ENCODE measurements at places on chromosomes 16 and 17. TPM values are rescaled to one million over a fixed set of nuclear protein-coding genes. Genes with fewer than 3 reads are reported as not detected.

- H3K27me3 ChIP-seq: peaks cover 2% of the 10 kb centered on the region
- H3K36me3 ChIP-seq: peaks cover 7% of the 10 kb centered on the region
- no peak overlapping the region for H3K4me3 ChIP-seq
- H3K4me1 ChIP-seq: peaks cover 9% of the 10 kb centered on the region
Observed at GRCh38 chr16:87541147-87541871, 48.5 kb upstream of the ZCCHC14 start.

DNA sequence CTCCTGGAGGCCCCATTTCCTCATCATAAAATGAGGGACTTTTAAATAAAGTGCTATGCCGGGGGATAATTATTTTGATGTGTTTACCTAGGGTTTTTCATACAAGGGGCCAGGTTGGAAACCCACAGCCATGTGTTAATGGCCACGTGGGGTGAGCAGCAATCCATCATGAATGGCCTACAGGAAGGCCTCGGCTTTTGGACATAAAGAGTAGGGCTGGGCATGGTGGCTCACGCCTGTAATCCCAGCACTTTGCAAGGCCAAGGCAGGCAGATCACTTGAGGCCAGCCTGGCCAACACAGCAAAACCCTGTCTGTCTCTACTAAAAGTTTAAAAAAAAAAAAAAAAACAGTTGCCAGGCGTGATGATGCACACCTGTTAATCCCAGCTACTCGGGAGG, 40.3 kb downstream of the MEAK7 start:
- H3K27ac ChIP-seq: no peak overlapping the region
- peaks cover 5% of the 10 kb centered on the region for H3K27me3 ChIP-seq
- no peak for DNase-seq
- no peak overlapping the region for H3K4me3 ChIP-seq
- H3K4me1 ChIP-seq: peaks cover 16% of the 10 kb centered on the region

GRCh38 chr17:59331929-59332748, 684 bp downstream of the YPEL2 start:
- peak; percentile 64 for DNase-seq
- H3K27me3 ChIP-seq: peaks cover 6% of the 10 kb centered on the region
- H3K4me1 ChIP-seq: peaks cover 45% of the 10 kb centered on the region
- peak overlapping the region; percentile 96 for H3K4me3 ChIP-seq
- no peaks in the 10 kb centered on the region for H3K36me3 ChIP-seq
- peak overlapping the region; percentile 73 for H3K27ac ChIP-seq

GRCh38 chr17:8964801-8965393, 610 bp downstream of the PIK3R5 start:
- H3K36me3 ChIP-seq: peaks cover 9% of the 10 kb centered on the region
- peaks cover 12% of the 10 kb centered on the region for H3K27me3 ChIP-seq
- H3K27ac ChIP-seq: no peak overlapping the region

GRCh38 chr16:75011634-75012307, 12.9 kb downstream of the ZNRF1 start:
- no peak for DNase-seq
- no peaks in the 10 kb centered on the region for H3K27me3 ChIP-seq
- no peaks in the 10 kb centered on the region for H3K36me3 ChIP-seq
- no peak overlapping the region for H3K4me3 ChIP-seq

DNA sequence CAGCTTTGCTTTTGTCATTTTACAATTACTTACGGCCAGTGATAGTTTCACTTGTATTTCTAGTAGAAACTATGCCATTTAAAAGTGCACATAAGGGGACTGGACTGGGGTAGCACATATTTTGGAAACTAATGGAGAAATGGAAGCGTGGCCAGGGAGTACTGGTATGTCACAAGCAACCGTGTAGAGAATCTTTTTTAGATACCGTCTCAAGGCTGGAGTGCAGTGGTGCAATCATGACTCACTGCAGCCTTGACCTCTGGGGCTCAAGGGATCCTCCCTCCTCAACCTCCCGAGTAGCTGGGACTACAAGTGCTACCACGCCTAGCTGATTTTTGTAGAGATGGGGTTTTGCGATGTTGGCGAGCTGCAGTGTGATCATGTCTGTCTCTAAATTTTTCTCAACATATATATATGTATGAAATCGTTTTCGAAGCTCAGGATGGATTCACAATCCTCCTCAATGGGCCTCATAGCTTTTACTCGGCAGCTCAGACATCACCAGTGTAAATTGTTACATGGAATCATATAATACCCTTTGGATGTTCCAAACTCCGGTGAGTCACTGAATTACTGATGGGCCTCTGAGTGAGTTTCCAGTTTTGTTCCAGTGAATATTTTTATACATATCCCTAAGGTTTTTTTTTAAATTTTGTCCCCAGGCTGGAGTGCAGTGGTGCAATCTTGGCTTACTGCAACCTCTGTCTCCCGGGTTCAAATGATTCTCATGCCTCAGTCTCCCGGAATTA, 51.7 kb downstream of the ZNF778 start:
- no peak overlapping the region for H3K27ac ChIP-seq
- H3K36me3 ChIP-seq: peaks cover 10% of the 10 kb centered on the region
- peaks cover 3% of the 10 kb centered on the region for H3K4me1 ChIP-seq
- peaks cover 18% of the 10 kb centered on the region for H3K27me3 ChIP-seq
- DNase-seq: no peak

Gene SPHK1
- total RNA-seq: 3.1 TPM

GRCh38 chr17:41308918-41309359, at the start of gene KRTAP16-1:
KRTAP16-1 (minus strand) TSS chr17:41309309; CDS start chr17:41309253, 56 bp downstream.
- peaks cover 12% of the 10 kb centered on the region for H3K27me3 ChIP-seq
- H3K4me1 ChIP-seq: peaks cover 8% of the 10 kb centered on the region
- peaks cover 6% of the 10 kb centered on the region for H3K36me3 ChIP-seq
- H3K27ac ChIP-seq: peak within 1 kb of the TSS; percentile 46

GRCh38 chr17:49365667-49366066, 3.6 kb upstream of the ZNF652 start:
- H3K27me3 ChIP-seq: peaks cover 10% of the 10 kb centered on the region
- peak; percentile 38 for DNase-seq
- no peak overlapping the region for H3K4me3 ChIP-seq
- peaks cover 4% of the 10 kb centered on the region for H3K4me1 ChIP-seq
- H3K36me3 ChIP-seq: no peaks in the 10 kb centered on the region

Gene GGT6
- total RNA-seq: not detected

GRCh38 chr16:627454-628239, 3.1 kb upstream of the WFIKKN1 start:
- H3K27me3 ChIP-seq: peaks cover 20% of the 10 kb centered on the region
- H3K36me3 ChIP-seq: no peaks in the 10 kb centered on the region
- DNase-seq: peak; percentile 30
- peak overlapping the region; percentile 29 for H3K27ac ChIP-seq
- peaks cover 24% of the 10 kb centered on the region for H3K4me1 ChIP-seq

DNA sequence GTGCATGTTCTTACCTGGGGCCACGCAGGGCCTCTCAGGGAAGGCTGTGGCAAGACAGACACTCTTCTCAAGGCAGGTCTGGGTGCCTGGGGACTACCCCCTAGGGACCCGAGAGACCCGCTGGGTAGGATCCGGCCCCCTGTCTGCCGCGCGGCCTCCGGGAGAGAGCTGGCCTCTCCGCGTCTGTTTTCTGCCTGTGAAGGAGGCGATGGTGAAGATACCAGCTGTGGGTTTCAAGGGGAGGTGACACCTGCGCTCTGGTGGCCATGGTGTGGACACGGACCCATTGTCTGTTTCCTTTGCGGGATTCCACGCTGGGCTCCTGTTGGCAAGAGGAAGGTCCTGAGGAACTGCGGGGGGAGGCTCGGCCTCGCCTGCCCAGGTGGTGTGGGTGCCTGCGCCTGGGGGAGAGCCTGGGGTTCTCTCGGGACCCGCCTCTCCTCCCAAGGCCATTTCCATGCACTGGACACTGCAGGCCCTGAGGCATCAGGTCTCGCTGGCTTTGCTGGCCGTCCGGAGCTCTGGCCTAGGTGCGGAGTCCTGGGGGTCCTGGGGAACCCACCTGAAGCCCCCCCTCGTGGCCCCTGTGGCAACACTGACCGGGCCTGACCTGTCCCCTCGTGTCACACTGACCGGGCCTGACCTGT, 12.2 kb upstream of the METRNL start:
- H3K27me3 ChIP-seq: peaks cover 5% of the 10 kb centered on the region
- DNase-seq: peak; percentile 6

DNA sequence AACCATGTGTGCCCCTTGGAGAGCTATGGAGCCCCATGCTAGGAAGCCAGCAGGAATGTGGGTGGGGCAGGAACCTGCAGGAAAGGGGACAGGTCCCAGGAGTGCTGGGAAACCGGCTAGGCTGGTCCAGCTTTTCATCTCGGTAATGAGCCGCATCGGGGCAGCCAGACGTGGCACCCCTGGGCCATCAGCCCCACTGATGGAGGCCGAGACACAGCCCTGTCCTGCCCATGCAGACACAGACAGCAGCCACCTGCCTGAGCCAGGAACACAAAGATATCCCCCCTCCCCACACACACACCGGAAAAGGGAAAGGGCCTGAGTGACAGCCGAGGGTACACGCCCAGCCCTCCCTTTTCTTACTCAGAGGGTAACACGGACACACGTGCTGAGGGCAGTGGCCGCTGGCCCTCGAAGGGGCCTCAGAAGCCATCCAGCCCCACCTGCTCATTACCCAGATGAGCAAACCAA, 18.1 kb downstream of the PPL start:
- no peak overlapping the region for H3K4me3 ChIP-seq
- peaks cover 4% of the 10 kb centered on the region for H3K27me3 ChIP-seq
- H3K36me3 ChIP-seq: no peaks in the 10 kb centered on the region
- no peaks in the 10 kb centered on the region for H3K4me1 ChIP-seq
- no peak overlapping the region for H3K27ac ChIP-seq

GRCh38 chr17:41907633-41908539, 10.9 kb downstream of the ACLY start:
- no peaks in the 10 kb centered on the region for H3K36me3 ChIP-seq
- DNase-seq: no peak
- H3K27me3 ChIP-seq: peaks cover 13% of the 10 kb centered on the region
- peaks cover 18% of the 10 kb centered on the region for H3K4me1 ChIP-seq
- peak overlapping the region; percentile 77 for H3K27ac ChIP-seq

Gene UMOD
- total RNA-seq: not detected

Gene OR1A1
- total RNA-seq: not detected

DNA sequence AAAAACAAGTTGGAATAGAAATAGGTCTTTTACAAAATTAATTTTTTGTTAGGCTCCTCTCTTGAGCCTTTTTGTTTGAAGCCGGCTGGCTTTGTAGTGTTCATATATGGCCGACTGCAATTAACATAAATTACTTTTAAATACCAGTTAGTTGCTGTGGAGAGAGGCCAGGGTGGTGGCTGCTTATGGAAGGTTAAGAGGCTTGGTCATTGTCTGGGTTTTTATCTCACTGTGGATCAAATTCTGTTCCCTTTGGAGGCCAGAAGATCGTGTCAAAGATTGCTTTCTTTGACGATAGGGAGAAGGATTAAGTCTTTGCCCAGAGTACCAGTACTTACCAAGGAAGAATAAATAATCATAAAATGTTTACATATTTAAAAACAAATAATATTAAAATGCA, 39.9 kb downstream of the MSI2 start:
- peaks cover 4% of the 10 kb centered on the region for H3K27me3 ChIP-seq
- H3K4me3 ChIP-seq: no peak overlapping the region
- peak overlapping the region; percentile 79 for H3K27ac ChIP-seq
- DNase-seq: no peak

DNA sequence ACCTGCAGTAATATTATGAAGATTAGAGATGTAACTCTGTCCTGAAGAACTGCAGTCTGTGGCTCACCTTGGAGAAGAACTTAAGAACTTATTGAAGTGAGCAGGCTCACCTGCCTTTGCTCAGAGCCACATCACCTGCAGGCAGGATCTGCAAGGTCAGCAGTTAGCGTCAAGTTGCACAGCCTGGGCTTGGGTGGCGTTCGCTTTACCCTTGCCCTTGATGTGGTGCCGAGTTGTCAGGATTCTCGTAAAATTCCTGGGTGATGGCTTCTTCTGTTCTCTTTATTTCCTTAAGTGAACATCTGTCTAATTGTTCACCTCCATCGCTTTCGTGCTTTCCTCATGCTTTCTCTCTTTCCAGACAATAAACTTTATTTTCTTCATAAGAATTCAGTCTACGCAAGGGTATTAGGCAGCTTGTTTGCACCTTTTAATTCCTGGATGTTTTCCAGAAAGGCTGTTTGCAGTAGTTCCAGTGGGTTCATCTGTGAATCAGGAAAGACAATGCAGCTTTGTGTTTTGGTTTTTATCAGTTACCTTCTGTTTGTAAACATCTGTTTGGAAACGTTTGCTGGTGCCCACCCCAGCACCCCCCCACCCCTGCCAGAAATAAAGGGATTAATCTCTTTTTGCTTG, 254.3 kb downstream of the WWOX start:
- no peaks in the 10 kb centered on the region for H3K4me1 ChIP-seq
- no peak overlapping the region for H3K27ac ChIP-seq
- no peak for DNase-seq
- H3K27me3 ChIP-seq: no peaks in the 10 kb centered on the region
- H3K4me3 ChIP-seq: no peak overlapping the region
- H3K36me3 ChIP-seq: no peaks in the 10 kb centered on the region

DNA sequence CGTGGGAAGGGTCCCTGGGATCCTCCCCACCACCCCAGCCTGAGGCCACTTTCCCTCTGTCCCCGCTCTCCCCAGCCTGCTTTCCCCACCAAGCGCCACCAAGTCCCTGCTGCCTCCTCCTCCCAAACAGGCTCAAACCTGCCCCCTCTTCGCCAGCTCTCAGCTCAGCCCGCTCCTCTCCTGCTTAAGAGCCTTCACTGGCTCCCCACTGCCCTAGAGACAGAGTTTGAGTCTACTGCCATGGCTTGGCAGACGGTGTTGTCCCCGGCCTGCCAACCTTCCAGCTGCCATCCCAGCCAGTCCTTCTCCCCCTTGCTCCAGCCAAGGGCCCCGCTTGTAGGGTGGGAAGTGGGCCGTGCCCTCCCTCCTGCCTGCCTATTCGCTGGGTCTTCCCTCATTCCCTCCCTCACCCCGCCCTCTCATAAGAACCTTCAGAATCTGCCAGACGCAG, 11.1 kb downstream of the IL4R start:
- H3K27me3 ChIP-seq: peaks cover 2% of the 10 kb centered on the region
- H3K36me3 ChIP-seq: no peaks in the 10 kb centered on the region

DNA sequence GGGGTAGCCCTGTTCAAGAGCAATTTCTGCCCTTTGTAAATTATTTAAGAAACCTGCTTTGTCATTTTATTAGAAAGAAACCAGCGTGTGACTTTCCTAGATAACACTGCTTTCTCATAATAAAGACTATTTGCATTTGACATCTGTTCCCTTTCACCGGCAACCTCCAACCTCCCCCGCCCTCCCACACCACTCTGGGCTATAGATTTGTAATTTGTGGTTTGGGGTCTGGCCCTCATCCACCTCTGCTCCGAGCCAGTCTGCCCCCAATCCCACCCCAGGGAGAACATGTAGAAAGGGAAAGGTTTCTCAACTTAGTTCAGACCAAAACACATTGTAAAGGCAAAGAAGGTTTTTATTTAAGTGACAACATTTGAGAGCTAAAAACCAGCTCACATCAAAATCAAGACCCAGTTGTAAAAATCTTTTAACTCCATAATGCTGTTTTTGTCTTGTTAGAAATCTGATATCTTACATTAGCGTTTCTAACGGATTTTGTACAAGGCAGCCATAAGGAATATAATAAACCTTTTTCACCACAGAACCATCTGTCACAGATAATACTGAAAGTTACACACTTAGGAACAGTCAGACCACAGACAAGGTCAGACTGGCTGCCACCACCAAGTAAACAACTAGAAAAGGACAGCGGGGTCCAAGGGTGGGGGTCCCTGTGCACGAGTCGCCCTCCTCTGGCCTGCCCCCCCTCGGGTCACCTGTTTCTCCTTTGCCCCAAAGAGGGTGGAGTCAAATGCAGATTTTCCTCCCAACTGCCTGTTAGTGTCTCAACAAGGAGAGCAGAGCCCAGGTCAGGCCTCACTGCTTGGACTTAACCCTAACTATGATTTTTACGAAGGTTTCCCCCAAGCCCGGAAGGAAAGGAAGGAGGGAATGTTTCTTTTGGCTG, 6.9 kb downstream of the PIMREG start:
- peak overlapping the region; percentile 96 for H3K27ac ChIP-seq
- peak overlapping the region; percentile 77 for H3K4me3 ChIP-seq
- H3K4me1 ChIP-seq: peaks cover 44% of the 10 kb centered on the region
- no peaks in the 10 kb centered on the region for H3K36me3 ChIP-seq
- DNase-seq: no peak

Gene CMTM2
- total RNA-seq: not detected
